Left ventricle myocardium superior (tissue), 1 donor: ENCODE measurements at places on chromosomes 7 and 10. TPM values are rescaled to one million over a fixed set of nuclear protein-coding genes. Genes with fewer than 3 reads are reported as not detected.

DNA sequence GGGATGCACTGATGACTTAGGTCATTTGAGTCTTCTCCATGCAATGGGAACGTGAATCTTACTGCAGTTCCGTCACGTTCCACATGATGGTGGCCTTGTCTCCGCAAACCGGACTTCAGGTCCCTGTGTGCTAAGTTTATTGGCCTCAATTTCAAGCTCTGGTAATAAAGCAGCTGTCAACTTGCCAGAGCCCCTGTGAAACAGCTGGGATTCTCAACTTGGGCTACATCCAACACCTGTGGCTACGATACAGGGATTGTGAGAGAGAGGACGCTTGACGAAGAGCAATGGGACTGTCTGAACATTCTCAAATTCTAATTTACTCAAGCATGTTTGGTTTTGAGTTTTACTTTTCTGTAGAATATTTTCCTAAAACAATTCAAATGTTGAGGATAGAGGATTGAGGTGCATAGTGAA is 174.2 kb downstream of the PTN start:
- DNase-seq = peak; percentile 51

GRCh38 chr10:42488416-42488815 is 150.0 kb downstream of the ZNF33B start:
- no peak for DNase-seq

CPED1 gene
- 32.8 TPM for total RNA-seq

DNA sequence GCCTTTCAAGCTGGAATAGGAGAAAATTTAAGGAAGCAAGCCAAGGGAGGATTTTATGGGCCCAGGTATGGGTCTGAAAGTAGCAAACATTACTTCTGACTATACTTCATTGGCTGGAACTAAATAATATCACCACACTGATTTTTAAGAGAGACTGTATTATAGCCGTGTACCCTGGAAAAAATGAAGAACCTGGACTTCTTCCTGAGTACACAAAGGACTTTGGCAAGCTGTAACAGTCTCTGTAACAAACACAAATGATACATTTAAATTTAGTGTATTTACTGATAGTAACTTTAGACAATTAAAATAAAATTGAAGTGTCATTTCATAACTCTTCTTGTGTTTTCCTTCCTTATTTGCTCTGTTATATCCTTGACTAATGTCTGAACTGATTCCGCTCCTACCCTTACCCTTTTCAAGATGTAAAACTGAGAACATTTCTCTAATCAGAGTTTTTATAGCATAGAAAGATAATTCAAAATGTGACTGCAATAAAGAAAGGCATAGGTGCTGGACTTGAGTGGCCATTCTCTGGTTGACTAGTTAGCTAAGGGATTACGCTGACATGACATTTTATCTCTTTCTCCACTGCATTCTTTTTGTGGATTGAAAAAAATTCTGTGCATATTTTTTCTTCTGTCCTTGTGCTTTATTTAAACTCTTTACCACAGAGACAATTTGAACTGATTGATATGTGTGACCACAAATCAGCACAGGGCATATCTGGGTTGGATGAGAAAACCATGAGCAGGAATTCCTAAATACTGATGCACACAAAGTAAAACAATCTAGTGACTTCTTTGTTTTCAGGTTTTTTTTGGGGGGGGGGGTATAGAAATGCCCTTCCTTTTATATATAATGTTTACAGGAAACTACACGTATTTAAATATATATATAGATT is 349.7 kb downstream of the MDFIC start:
- DNase-seq = no peak

FLNC gene
- total RNA-seq = 591 TPM

DNA sequence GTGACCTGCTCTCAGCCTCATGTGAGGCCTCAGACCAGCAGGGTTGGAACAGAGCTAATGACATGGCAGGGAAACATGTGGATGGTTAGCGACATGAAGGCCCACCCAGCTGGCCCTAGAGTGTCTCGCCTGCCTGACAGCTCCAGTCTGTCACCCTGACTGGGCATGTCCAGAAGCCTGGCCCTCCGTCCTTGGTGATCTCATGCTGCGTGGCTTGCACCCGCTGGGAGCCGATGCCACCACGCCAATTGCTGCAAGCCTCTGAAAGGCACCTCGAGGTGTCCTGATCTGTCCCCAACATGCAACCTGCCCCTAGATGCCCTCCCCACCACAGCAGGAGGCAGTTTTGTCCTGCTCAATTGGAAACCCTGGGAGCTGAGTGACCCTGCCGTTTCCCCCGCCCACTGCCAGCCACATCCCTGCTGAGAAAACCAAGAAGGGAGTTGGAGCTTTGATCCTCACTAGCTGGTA is 27.8 kb upstream of the RET start:
- DNase-seq = no peak

DNA sequence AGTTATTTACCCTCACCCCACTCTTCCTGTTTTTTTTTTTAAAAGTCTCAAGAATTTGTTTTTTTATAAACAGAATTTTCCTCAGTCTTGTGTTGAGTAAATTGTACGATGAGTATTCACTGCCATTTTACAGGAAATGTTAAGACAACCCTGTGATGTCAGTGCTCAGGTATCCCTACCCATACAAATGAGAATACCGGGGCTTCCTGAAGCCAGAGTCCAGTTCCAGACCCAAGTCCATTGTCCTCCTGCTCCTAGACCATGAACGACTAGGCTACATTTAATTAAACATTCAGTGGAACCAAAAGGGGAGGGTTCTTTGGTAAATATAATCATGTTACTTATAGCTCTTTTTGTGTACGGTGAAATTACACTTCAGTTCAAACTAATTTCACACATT is 79.2 kb downstream of the GNAI1 start:
- no peak for DNase-seq

DNA sequence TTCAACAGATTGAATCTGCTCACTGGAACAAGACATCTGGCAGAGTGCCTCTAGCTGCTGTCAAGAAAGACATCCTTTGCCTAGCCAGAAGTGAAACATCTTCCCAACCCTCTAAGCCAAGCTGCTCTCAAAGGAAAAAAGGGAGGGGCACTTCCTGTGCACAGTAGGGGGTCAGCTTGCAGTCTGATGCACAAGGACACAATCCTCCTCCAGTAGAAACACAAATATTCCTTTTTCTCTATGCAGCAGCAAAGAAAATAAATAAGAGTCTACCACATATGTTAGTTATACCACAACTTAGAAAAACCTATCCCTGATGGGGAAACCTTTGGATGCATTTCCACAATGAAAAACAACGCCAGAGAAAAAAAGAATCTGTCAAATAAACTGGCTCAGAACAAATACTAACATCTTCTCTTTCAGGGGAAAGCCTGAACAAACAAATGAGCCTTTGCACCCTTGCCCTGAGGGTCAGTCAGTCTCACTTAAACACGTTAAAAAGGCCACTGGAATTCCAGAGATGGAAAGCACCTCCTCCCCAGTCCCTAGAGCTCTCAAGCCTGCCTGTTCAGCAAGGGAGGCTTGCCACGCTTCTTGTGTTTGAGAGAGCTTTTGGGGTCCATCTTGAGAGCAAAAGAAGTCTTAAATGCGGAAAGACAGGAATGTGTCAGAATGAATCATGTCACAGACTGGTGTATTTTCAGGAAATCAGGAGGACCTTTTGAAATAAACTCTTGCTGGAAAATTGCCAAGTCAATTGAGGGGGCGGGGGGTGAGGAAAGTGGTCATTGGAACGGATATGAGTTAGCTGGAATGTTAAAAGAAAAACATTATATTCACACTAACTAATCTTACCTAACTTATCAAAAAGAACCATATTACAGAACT is 7.5 kb downstream of the LAMB1 start:
- DNase-seq = no peak

DNA sequence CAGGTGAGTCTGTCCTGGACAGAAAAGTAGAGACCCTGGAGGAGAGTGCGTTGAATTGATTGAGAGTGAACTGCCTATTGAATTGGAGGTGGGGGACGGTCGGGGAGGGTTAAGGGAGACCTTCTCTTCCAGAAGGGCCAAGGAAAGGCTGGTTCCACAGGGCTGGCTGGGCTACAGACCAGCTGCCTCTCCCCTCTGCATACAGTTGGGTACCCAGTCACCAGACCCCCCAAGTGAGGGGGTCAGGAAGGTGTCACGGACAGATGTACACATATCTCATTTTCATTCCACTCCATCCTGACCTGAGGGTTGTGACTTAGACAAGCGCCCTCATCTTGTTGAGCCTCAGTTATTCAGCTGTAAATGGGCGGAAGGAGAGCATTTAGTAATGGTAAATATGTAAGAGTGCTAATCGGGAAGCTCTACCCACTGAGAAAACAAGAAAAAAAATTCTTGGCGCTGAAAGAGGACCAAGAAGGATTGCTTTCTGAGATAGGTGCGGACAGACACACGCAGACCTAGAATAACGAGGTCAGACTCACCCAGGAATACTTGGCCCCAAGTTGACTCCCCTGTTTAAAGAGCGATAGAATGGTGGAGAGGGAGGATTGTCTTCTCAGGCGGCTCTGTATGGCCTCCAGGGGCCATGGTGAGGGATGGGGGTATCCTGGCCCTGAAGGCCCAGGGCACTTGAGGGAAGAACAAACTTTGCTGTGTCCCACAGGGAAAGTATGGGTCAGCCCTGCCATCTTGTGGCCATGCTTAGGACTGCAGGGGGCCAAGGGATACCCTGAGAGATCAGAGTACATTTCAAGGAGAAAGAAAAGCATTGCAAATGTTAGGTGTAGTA is 7.2 kb upstream of the MBL2 start:
- peak; percentile 65 for DNase-seq
